ENCODE measurements at places on chromosomes 5 and 9.

- peak; percentile 25 for DNase-seq
These were observed 63.6 kb downstream of the CCDC192 start for GRCh38 chr5:127766676-127767335.

- no peak for DNase-seq
These were observed 73.6 kb downstream of the ZNF474 start for GRCh38 chr5:122202952-122203351.

- peak; percentile 78 for DNase-seq
These were observed 81.8 kb downstream of the ZNF618 start for GRCh38 chr9:113957821-113958341.

DNA sequence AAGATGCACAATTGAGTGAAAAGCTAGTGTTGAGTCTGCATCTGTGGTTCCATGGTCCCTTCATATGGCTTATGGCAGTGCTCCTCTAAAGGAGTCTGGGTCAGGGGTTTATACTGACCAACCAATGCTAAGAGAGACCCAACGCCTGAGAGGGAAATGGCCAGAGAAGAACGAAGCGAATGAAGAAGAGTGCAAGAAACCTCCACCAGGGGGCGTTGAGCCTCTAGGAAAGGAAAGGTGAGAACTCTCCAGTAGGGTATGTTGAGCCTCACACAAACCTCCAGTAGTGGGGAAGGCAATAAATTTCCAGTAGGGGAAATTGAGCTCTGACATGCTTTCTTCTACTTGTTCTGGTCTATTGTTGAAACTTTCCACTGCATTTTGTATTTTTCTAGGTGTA is 470.6 kb downstream of the PRDM9 start:
- DNase-seq = peak; percentile 1

- DNase-seq = peak; percentile 15
These were observed 82.6 kb downstream of the GLDC start for GRCh38 chr9:6562871-6563430.

- DNase-seq = no peak
These were observed 212.3 kb upstream of the DAPK1 start for GRCh38 chr9:87285183-87285850.

DNA sequence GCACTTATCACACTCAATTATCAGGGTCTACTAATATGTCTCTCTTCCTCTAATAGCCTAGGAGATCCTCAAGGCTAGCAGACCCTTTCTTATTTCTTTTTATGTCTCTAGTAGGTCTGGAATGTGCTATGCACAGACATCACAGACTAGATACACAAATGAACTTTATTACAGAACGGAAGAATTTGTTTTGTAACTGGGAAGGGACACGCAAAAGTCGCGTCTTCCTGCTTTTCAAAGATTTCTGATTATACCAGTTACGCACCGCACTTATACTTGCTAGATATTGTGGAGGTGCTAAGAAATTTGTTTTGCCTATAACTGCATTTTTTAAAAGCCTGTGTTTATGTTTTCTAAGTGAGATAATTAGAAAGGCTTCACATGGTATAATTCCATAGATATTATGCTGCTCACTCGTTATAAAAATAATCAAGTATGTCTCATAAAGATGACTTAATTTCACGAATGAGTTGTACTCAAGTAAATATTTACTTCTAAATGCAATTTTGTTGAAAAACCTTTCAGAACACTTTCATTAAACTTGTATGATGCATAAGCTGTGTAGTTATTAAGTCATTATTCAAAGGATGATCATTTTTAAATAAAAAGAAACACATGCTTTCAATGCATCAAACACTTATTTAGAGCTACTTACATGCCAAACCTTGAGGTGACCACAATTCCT is 662.6 kb downstream of the ACTL7B start:
- DNase-seq = no peak

GRCh38 chr9:77997611-77998284 is 33.9 kb downstream of the GNAQ start:
- DNase-seq = no peak

DNA sequence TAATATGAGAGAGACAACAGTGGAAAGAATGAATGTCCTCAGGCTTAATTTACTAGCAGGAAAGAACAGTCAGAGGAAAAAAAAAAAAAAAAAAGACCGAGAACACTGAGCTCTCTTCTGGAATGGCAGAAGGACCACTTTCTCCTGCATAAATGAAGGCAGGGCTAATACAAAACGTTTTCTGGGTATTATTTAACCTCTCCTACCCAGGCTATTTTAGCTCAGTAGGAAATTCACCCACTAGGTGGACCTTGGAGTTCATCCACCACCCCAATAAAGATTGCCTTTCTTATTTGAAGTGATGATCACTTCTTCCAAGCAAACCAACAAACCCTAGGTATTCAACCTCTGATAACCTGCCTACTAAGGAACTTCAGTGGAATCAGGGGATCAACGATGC is 3.7 kb downstream of the GLIS3 start:
- DNase-seq = no peak

DNA sequence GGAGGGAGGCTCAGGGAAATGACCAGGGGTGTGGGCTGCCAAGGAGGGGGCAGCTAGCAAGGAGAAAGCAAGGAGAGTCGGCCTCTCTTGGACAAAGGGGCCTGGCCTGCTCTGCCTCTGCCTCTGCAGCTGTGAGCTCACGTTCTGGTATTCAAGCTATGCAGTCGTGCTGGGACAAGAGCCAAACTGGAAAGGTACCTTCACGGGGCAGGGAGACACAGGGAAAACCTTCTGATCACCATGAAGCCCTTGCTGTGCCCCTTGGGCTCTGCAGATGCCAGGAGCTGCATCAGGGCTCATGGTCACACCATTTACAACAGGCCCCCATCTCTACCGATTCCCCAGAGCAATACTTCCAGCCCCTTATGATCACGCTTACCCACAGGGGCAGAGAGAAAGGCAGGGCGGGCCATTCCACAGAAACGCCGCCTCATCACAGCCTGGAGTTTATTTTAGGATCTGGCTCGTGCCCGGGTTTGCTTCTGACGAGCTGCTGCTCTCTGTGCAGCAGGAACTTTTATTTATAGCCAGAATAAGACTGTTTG is 63.2 kb downstream of the PRRT1B start:
- peak; percentile 82 for DNase-seq

DNA sequence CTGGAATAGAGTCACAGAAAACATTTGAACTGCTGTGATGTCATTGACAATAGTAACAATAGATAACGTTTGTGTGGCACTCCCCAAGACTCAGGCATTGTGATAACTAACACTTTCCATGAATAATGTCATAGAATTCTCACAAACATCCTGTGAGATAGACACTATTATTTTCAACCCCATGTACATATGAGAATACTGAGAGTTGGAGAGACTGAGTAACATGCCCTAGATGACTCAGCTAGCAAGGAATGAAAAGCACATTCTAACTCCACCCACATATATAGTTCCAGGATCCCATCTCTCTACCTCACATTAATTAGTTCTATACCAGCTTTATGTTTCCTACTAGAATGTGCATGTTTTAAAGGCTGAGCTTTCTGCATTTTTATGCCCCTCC is 71.4 kb downstream of the ASTN2 start:
- no peak for DNase-seq

- DNase-seq = no peak
These were observed 39.1 kb upstream of the SARDH start for GRCh38 chr9:133777068-133777791.

- DNase-seq = peak; percentile 94
These were observed 13.7 kb downstream of the TRIO start for GRCh38 chr5:14156650-14157492.

GRCh38 chr9:99803694-99804093 is 18.0 kb upstream of the NR4A3 start:
- DNase-seq = no peak

- no peak for DNase-seq
These were observed 25.4 kb upstream of the WWC1 start for GRCh38 chr5:168266016-168266415.

DNA sequence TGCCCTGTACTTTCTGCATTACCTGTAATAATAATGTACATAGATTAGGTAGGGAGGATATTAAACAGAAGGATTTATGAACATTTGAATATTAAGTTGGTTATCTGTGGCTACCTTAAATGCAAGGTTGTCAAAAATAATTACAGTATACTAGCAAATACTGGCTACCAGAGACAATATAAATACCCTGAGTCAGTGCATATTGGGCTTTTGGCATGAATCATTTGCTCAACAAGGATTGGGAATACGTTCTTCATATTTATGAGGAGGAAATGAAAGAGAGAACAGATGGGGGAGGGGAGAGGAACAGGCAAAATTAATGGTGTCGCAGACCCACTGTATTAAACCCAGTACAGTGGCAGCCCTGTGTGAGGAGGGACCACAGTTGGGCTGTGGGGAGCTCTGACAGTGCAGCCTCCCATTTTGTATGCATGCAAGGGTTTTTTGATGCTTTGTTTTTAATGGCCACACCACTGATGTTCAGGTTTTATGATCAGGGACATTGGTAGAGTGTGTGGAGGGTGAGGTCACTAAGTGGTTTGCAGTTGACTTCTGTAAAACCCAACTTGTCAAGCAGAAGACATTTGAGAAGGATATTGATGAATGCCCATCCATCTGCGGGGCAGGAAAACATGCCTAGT is 56.9 kb downstream of the MVB12B start:
- DNase-seq = no peak

GRCh38 chr9:96603305-96604003 is 16.2 kb downstream of the CDC14B start:
- DNase-seq = no peak

- peak; percentile 60 for DNase-seq
These were observed 75.1 kb downstream of the MRPS27 start for GRCh38 chr5:72244862-72245371.

GRCh38 chr5:136018814-136019783 is 9.7 kb upstream of the TGFBI start:
- peak; percentile 98 for DNase-seq

GRCh38 chr9:127999461-127999860 is 18.7 kb upstream of the EEIG1 start:
- no peak for DNase-seq

- DNase-seq = no peak
These were observed 187.7 kb downstream of the DENND1A start for GRCh38 chr9:123742009-123742767.

DNA sequence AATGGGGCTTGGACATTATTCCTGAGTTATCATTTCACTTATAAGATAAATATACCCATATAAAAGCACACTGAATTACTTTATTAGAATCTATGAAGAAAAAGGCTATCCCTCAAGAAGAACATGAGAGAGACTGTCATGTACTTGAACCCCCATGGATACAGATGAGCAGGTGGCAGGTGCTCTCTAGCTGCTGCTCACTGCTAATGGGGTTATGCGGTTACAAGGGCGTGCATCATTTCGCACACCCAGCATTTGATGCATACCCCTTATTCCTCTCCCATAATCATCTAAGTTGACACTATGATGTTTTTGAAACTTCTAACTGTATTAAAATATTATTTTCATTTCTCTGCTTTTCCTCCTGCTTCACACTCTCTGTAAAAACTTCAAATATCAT is 16.4 kb downstream of the ITK start:
- no peak for DNase-seq

DNA sequence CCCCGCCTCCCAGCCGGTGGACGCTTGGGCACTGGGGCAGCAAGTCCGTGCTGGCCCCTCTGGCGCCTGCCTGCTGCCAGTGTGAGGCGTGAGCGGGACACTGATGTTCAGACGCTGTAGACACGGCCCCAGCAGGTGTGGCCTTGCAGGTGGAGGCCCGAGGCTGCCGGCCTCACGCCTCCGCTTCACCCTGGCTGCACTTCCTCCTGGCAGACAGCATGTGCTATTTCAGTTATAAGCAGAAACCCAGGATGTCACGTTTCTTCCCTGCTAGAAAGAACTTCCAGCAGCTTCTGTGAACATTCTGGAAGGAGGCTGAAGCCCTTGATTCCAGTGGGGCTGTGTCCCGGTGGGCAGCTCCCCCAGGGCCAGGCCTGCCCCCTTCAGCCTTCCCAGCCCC is 114.8 kb upstream of the FCN2 start:
- DNase-seq = no peak

GRCh38 chr9:71824257-71824656 is 55.9 kb upstream of the CEMIP2 start:
- DNase-seq = no peak

DNA sequence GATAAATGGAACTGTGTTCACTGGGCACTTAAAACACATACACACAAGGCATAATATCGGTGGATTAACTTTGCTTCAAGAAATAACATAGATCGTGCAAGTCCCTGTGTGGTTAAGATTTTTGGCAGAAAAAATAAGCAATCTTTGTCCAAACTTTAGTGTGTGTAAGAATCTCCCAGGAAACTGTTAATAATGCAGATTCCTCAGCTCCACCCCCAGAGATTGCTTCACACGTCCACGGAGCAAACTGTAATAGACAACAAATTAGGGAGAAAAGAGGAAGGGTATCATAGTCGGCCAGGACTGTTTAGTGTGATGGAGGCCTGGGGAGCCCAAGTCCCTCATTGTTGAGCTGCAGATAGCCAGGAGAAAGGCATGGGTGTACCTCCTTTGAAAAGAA is 84.8 kb downstream of the PJA2 start:
- DNase-seq = no peak

DNA sequence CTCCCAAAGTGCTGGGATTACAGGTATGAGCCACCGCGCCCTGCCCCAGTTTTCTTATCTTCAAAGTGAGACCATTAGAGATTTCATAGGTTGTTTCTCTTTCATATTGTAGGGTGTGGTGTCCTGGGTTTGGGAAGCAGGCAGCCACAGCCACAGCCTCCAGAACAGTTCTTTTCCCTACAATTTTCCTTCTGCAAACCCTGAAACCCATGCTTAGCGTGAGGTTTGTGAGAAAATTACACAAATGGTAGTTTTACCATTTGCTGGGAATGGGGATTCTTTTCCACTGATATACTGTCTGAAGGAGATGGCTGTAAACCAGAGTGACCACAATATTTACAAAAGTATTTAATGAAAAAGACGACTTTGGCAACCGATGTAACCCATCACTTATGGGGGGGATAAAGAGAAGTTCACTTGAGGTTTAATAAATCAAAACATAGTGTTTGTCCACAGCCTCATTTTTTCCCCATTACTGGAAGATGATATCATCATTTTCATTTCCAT is 26.7 kb upstream of the ECM2 start:
- DNase-seq = no peak

GRCh38 chr9:10903969-10904368 is 291.2 kb upstream of the PTPRD start:
- no peak for DNase-seq

DNA sequence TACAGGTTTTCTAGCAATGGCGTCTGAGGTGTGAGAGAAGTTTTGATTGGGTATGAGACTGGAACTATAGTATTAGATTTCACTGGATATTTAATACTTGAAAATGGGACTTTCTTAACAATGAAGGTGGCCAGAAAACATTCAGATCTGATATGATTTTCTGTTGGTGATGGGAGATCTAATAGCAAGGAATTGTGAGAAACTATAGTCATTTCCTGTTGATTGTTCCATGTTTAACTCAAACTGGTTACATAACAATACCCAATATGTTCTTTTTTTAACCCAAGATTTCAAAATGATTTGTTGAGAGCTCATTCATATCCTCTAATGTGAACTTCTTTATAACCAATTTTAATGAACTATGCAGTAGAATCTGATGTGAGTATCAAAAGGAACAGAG is 793.2 kb upstream of the RGMB start:
- DNase-seq = peak; percentile 4

GRCh38 chr9:124326378-124326777 is 68.6 kb downstream of the NEK6 start:
- DNase-seq = no peak

GRCh38 chr9:5846096-5846495 is 13.2 kb upstream of the ERMP1 start:
- no peak for DNase-seq

Measured in foreskin fibroblast (primary cell).